Midbrain (tissue), 1 donor: ENCODE measurements at places on chromosomes 16 and 17.

GRCh38 chr16:29011112-29011511 lies 26.3 kb downstream of the LAT start:
- no peak for DNase-seq

DNA sequence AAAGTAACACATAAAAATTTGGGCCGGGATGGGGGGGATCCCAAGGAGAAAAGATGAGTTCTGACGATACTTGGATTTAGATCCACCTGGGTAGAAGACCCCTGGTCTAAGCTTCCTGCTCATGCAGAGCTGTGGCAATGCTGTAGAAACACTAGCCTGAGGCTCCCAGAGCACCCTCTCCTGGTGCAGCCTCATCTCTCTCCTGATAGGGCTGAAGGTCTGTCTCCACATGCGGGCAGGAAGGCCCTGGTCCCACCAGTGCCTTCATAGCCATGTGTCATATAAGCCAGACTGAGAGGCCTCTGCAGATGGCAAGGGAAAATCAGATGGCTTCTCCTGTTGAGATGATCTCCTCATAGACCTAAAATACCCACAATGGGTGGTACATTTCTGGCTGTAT lies 518.0 kb upstream of the ZFHX3 start:
- no peak for DNase-seq

- DNase-seq, result no peak
Observed at GRCh38 chr17:61345061-61345460, 54.6 kb upstream of the TBX2 start.

GRCh38 chr16:74046524-74046923 lies 250.1 kb upstream of the PSMD7 start:
- no peak for DNase-seq

- no peak for DNase-seq
Observed at GRCh38 chr16:46583036-46583435, 38.1 kb downstream of the SHCBP1 start.

- DNase-seq, result peak; percentile 83
Observed at GRCh38 chr16:50548125-50548908, at the start of gene NKD1. Gene NKD1, plus strand, starts transcription at chr16:50548396. Its CDS starts 158 bp downstream, at chr16:50548554.

- DNase-seq, result no peak
Observed at GRCh38 chr16:22318690-22319358, 21.6 kb downstream of the POLR3E start.

DNA sequence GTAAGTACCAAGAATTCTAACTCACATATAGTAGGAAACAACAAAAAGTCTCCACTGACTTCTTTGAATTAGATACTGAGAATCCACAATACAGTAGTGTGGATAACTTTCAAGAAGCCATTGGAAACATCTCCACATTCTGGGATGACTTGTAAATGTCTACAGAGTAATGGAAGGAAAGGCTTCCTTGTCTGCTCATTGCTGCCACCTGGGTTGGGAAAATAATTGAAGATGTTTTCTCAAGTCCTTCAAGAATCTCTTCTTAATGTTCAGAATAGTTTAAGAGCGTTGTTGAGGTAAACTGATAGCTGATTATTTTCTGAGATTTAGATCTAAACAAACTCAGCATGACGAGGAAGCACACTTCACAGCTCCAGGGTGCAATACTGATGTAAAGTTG lies 14.0 kb downstream of the CPSF4L start:
- DNase-seq, result no peak

- peak; percentile 41 for DNase-seq
Observed at GRCh38 chr17:49779739-49780231, 8.7 kb upstream of the KAT7 start.

DNA sequence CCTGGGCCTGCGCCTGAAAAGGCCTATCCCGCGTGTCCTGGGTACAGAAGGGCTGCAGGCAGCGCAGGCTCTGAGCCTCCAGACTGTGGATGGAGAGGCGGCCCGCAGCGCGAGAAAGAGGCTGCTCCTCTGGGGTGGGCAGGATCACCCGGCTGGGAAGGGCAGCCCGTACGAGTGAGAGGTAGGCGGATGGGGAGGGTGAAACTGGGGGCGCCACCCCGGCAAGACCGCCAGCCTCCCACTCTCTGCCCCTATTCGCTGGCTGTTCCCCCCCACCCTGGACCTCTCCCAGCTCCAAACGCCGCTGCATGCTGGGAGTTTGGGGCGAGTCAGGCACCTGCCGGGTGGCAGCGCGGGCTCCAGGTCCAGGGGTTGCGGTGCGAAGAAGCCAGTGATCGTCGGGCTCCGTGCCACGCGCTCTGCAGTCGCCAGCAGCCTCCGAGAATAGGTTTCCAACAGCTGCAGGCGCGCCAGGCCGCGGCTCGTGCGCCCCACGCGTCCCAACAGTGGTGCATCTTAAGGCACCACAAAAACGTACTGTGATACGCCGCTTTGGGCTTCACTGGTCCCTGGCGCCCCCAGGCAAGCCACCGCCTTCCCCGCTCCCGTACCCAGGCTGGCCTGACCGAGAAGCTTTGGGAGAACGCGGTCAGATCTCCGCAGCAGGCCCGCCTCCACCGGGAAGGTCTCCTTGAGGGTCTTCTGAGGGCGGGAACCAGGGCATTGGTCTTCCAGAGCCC lies 1.1 kb downstream of the NOXO1 start:
- DNase-seq, result no peak

GRCh38 chr16:79169239-79169638 lies 431.3 kb downstream of the MAF start:
- DNase-seq, result no peak

DNA sequence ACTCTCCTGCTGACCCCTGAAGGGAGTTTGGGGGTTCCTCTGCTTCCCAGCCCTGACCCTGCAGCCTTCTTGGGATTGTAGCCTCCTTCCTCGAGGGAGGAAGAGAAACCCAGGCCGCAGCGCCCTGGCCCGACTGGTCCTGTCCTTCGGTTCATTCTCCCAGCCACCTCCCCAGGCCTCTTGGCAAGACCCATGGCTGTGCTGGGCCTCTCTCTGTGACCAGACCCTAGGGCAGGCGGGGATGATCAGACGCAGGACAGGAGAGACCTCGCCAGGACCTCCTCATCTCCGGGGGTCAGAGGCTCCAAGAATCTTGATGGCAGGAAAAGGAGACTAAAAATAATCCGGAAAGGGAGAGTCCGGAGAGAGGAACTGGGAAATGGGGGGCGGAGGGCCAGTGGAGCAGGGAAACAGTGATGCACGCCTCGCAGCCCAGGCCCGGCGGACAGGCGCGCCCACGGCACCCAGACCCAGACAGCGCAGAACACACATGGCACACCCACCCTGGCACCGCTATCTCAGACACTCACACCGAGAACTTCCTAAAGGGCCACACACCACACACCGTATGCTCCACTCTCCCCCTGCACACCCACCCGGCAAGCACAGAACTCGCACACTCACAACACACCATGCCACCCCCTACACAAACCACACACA lies 1.2 kb downstream of the ARHGEF15 start:
- no peak for DNase-seq

GRCh38 chr16:57409870-57410587 lies 5.5 kb downstream of the CCL17 start:
- DNase-seq, result no peak

DNA sequence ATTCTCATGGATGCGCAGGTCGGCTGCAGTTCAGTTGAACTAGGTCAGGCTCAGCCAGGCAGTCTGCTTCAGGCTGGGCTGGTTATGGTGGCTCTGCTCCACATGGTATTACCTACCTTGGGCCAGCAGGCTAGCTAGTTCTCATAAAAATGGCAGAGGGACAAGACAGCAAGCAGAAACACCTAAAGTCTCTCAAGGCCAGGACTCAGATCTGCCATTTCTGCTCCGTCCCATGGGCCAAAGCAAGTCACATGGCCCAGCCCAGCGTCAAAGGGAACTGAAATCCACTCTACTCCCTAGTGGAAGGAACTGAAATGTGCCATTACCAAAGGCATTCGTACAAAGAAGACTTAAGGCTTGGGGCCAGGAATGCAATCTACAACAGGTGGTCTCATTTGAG lies 160.0 kb downstream of the TMEM132E start:
- DNase-seq, result no peak

GRCh38 chr17:58150394-58150793 lies 2.2 kb downstream of the OR4D1 start:
- no peak for DNase-seq

GRCh38 chr17:13337864-13338371 lies 263.8 kb downstream of the HS3ST3A1 start:
- DNase-seq, result peak; percentile 50

DNA sequence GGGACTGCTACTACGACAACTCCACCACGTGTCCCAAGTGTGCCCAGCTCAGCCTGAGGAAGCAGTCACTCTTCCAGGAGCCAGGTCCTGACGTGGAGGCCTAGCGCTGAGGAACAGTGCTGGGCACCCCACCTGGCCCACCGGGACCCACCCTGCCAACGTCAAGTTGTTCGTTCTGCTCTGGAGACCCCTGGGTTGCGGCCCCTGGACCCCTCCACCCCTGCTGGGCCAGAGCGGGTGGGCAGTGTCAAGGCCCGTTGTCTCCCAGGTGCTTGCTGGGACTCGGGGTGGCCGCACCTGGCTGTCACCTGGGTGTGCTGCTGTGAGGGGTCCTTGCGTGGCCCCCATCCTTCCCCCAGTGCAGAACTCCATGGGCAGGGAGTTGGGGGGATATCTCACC lies 34.4 kb downstream of the CDRT15L2 start:
- no peak for DNase-seq

GRCh38 chr16:84461413-84462295 lies 42.8 kb downstream of the MEAK7 start:
- DNase-seq, result no peak

DNA sequence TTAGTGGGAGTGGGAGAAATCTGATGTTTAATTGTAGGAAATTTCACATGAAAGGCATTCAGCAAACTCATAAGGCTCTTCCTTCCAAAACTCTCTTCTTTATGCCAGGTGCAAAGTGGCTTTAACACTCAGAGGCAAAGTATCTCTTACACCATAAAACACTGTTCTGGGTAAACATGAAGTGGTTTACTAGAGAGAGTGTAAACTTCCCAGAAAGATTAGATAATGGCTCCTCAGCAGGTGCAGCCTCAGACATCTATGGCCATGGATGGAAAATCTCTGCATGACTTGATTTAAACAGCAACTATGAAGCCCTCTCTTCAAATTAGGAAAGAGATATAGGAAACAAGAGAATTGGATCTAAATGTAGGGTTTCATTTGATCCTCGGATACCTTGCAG lies 583.1 kb upstream of the SALL1 start:
- no peak for DNase-seq

GRCh38 chr16:47904691-47905090 lies 251.1 kb downstream of the ABCC12 start:
- no peak for DNase-seq

DNA sequence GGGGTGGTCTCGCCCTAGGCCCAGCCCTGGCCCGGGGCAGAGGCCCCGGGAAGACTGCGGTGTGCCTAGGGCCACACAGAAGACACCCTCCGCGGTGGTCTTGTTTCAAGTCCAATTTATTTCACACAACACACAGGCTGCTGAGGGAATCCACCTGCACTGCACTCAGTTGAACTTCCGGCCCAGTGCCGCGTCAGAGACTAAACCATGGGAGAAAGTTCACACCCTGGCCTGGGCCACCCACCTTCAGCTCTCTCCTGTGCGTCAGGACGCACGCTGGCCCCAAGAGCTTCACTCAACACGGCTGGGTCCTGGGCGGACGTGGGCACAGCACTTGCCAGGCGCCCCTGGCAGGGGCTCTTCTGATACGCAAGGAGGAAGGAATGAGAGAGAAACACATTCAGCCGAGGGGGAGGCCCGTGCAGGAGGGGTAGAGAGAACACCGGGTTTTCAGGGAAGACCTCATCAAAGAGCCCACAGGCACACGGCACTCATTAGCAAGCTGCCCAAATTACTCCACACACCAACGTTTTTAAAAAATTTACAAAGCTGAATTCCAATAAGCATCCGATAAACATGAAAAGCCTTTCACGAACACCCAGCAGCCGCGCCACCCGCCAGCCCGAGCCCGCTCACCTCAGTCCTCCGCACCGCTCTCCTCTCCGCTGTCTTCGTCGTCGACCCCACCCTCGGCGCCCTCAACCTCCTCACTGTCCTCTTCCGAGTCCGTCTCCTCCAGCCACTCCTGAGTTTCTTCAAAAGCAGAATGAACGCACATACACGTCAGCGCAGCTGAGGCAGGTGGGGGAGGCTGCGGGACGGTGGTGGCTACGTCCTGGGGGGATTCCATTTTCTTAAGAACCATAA lies 57.8 kb downstream of the KLHDC4 start:
- DNase-seq, result no peak

DNA sequence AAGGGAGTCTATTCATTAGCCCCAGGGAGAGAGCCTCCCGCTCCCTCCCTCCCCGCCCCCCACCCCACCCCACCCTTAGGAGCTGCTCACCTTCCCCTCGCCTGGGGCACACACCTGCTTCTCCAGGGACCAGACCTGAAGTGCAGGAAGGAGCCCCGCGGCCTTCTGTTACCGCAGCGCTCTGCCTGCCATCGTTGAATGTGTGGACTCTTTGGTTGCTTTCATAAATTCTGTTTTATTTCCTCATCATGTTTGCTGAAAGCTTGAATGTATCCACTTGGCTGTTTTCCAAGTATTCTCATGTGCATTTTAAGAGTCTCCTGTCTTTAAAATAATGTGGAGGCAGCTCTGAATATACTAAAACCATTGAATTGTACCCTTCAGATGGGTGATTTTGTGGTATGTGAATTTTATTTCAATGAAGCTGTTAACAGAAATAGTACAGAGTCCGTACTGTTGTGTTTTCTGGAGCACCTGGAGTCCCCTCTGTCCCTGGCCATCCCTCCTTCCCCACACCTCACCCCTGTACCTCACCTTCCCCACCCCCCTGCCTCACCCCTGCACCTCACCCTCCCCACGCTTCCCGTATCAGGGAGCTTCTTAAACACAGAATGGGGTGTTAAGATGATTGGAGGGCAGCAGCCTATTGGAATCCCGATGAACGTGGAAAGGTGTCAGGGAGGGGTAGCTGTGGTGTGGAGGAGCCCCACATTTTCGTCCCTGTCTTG lies 25.5 kb downstream of the RAB11FIP3 start:
- no peak for DNase-seq

- DNase-seq, result no peak
Observed at GRCh38 chr17:49201481-49201927, 8.9 kb downstream of the GNGT2 start.
